CD4-positive, alpha-beta T cell treated with Interleukin-1 beta for 1 hour (primary cell): ENCODE measurements at places on chromosomes 4 and X.

GRCh38 chr4:72432282-72432681 lies 136.7 kb downstream of the ADAMTS3 start:
- DNase-seq: no peak

GRCh38 chr4:184937030-184937710 lies 81.1 kb upstream of the HELT start:
- DNase-seq: no peak

DNA sequence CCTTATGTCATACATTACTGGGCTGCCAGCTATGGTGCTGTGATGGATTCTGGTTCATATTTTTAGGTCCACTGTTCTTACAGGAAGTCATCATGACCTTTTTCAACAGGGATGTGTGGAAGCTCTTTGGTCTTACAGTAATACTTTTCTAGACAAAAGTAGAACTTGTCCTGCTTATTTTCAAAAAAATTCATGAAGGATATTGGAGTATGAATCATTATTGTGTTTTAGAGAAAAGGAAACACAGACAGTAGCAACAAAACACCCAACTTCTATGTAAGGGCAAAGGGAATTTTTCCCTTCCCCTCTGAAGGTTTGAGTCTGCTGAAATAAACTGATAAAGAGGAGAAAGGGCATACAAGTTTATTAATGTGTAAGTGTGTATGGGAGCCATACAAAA lies 54.7 kb upstream of the FAM9C start:
- no peak for DNase-seq

- no peak for DNase-seq
Measured at GRCh38 chrX:2958199-2958598, 29.1 kb upstream of the ARSD start.

GRCh38 chrX:119541188-119541587 lies 24.0 kb downstream of the STEEP1 start:
- DNase-seq: no peak

- DNase-seq: no peak
Measured at GRCh38 chr4:148261848-148262247, 180.4 kb downstream of the NR3C2 start.

DNA sequence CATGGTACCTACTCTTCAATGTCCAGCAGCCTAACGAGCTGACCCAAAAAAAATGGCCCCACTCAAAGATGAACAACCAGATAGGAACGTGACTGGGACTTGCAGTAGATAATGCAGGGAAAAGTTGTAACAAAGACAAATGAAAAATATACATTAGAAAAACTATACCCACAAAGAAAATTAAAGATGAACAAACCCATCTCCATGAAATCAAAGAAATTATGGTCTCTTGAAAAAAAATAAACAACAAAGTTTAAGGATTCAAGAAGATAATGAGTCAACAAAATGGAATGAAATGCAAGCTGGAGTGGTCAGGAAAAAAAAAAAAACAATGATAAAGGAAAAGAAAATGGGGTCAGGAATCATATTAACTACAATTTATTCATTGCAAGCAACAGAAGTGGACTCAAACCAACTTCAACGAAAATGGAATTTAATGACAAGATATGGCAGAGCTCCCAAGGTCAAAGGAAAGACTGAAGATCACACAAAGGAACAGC lies 309.8 kb upstream of the GALNT7 start:
- DNase-seq: no peak

GRCh38 chr4:74794382-74795010 lies at the start of gene BTC:
TSS of gene BTC (minus strand) at chr4:74794523. CDS start at chr4:74794325, 198 bp downstream.
- DNase-seq: no peak

DNA sequence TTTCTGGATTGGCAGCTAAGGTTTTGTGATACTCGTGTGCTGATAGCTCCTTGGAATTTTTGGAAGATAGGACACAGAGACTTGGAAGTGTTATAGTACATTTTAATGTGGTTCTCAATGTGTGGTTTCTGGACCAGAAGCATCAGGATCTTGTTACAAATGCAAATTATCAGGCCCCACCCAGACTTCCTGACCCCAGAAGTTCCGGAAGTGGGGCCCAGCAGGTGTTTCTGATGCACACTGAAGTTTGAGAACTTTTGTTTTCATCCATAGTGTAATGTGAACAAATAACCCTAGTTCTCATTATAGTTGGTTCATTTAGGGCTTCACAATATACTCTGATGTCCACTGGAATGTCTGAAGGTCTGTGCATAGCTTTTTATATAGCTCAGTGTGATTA lies 49.6 kb downstream of the LAMP2 start:
- DNase-seq: peak; percentile 10

DNA sequence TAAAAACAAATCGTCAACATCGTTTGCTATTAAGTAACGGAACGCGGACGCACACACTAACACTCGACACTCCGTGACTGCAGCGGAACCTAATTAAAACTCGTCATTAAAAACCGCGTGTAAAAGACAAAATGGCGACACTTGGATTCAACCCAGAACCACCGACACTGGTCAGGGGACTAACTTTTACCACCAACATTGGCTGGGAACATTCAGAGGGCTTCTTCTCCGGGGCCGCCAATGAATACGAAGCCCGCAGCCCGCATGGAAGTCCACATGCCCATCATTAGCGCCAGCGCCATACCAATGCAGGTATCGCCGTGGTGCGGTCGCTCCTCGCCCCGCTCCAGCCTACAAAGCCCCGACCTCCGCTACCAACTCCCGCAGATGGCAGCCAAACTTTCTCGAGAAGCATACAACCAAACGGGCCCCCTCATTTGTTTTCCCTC lies 498 bp downstream of the RBMX start:
- peak; percentile 62 for DNase-seq

- DNase-seq: no peak
Measured at GRCh38 chrX:17682259-17682658, 55.0 kb upstream of the SCML1 start.

DNA sequence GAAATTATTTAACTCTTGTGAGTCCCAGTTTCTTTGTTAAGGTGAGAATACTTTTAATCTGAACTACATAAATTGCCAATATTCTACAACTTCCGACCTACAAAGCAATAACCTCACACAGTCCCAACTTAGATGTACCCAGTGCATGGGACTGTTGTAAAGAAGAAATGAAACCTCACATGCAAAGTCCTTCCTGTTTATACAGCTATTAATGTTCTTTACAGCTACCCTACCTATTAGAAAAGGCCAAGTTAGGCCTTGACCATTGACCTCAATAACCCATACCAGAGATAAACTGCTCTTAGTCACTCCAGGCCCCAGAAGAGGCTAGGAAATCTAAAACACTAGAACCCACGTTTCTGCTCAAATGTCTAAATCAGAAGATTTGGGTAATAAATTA lies 920.1 kb upstream of the TENM3 start:
- DNase-seq: no peak

DNA sequence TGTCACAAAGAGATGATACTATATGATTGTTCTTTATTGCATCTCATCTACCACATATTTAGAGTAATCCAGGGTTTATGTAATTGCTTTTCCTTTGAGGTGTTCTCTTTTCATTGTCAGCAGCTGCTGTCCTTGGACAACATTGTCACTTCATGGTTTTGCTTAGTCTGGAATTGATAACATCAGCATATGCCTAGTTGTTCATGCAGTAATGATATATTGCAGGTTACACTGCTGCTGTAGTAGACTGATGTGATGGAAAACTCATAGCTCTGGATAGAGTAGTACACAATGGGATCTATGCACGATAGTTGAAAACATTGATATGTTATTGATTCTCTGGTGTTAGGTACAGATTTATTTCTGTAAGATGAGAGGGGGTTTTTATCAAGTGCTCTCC lies 13.7 kb downstream of the NEIL3 start:
- DNase-seq: no peak

DNA sequence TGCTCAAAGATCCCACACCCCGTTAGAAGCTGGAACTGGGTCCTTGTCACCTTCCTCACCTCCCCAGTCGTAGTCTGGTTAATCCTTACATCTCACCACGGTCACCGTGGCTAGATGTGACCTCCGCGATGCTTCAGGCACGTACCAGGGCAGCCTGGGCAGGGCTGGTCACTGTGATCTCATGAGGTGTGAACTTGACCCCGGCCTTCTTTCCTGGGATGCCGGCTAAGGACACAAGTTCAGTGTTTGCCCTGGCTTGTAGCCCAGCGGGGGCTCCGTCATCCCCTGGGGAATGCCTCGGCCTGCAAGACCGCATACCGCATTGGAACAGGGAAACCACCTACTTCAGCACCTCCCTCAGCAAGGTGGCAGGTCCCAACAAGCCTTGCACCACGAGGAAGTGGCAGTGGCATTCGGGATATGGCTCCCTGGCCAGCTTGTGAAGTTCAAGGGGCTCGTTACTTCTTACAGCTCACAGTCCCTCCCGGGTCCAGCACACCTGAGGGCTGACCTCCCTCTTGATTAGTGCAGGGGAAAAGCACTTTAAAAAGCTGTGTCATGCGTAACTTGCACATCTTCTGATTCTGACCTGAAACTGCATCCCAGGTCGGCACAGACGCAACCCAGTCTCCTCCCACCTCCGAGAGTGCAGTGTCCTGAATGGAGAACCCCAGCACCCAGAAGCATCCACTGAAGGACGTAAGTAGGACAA lies 25.9 kb downstream of the NOP14 start:
- DNase-seq: no peak

DNA sequence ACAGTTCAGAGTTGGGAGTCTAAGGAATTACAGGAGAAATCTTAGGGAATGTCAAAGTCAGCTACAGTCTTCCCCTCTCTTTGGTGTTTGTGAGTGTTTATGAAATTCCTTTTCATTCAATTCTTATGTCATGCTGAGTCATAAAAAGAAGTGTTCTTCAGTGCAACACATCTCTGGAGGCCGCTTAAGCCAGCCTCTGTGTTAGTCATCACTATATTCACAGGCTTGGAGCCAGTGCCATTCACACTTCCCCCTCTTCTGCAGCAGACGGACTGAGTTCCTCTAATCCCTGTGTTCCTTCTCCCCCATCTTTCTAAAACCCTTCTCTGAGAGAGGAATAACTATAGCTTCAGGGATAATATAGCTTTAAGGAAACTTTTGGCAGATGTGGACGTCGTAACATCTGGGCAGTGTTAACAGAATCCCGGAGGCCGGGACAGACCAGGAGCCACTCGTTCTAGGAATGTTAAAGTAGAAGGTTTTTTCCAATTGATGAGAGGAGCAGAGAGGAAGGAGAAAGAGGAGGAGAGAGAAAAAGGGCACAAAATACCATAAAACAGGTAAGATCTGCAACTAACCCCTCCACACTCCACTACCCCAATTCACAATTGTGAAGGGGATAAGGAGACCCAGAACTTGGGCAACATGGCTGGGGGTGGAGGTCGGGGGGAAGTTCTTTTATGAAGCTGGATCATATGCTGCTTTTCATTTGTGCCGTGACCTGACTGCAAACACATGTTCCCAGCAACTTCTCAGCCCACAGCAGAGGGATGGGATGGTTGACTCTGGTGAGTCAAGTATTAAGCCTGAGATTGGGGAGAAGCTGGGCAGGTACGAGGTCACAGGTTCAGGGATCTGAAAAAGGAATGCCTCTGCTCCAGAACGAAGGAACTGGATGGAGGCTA lies at the start of gene SRPX2:
Gene SRPX2 (plus strand): TSS at position 244 of the 905 bp plus-strand sequence. CDS start 2,124 bp downstream, outside the sequence.
- no peak for DNase-seq

DNA sequence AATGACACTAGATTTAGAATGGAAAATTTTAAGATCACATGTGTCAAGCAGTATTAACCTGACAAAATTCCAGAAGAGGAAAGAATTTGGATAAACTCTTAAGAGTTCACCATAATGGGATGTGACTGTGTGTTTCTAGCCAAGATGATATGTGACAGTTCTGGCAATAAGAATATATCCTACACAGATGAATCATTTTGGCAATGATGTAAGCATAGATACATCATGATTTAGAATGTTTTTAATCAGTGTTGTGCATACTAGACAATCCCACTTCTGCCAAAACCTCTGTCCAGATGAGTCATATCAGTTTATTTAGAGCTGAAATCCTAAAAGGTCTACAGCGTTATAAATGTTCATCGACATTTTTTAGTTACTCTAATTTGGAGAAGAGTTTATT lies 48.8 kb downstream of the PTCHD1 start:
- DNase-seq: no peak

GRCh38 chrX:14508025-14508690 lies 21.2 kb upstream of the GLRA2 start:
- no peak for DNase-seq

GRCh38 chr4:17504081-17504480 lies 7.8 kb downstream of the QDPR start:
- DNase-seq: no peak

DNA sequence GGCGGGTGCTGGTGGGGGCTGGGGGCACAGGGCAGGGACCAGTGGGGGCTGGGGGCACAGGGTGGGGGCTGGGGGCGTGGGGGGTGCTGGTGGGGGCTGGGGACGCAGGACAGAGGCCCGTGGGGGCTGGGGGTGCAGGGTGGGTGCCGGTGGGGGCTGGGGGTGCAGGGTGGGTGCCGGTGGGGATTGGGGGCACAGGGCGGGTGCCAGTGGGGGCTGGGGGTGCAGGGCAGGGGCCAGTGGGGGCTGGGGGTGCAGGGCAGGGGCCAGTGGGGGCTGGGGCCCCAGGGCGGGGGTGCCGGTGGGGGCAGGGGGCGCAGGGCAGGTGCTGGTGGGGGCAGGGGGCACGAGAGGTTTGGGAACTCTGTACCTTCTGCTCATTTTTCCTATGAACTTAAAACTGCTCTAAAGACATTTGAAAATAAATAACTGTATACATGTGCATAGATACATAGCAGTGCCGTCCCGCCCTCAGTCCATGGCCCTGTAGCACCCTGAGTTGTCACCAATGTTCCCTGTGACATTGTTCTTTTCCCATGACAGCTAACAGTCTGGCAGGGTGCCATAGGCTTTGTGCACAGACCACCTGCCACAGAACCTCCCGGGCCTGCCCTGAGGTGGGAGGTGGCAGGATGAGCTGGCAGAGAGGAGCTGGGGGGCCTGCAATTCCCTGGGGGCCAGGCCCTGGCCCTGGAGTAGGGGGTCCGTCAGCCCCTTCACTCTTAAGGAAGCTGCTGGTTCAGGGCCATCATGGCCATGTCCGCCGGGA lies 35.6 kb upstream of the ADRA2C start:
- no peak for DNase-seq

GRCh38 chr4:182193311-182193710 lies 49.9 kb upstream of the TENM3 start:
- no peak for DNase-seq

GRCh38 chr4:168560184-168561180 lies 63.6 kb downstream of the PALLD start:
- DNase-seq: no peak

DNA sequence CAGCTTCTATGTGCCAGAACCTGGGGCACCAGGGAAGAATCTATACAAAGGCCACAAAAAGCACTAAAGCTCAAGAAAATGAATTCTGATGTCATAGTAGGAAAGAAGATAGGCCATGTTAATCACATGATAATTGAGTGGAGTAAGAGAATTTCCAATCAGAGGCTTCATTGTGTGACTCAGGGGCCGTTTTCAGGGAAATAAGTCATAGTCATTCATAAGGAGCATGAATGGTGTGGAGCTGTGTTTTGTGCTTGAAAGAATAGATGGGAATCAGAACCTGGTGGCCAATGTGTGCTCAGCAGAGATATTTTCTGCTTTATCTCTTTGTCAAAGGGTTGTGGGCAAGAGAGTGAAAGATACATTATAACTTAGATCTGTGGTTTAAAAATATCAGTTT lies 102.4 kb upstream of the ZDHHC15 start:
- DNase-seq: no peak

DNA sequence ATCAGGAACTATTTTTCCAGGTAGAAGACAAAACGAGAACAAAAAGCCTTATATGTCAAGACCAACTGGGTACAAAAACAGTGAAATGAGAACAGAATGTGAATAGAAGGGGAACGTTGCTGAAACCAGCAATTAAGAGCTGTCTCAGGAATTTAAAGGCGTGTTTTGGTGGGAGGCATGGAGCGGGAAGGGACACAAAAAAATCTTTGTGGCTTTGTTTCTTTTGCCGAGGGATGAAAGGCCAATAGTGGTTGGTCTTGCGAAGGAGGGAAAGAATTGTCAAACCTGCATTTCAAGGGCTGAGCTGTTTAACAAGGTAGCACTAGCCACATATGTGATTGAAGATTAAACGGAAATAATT lies 103.8 kb downstream of the USP46 start:
- no peak for DNase-seq
